Naive thymus-derived CD4-positive, alpha-beta T cell (primary cell): ENCODE measurements at places on chromosomes 7 and 10. TPM values are rescaled to one million over a fixed set of nuclear protein-coding genes. Genes with fewer than 3 reads are reported as not detected.

Gene WEE2
- not detected for polyA plus RNA-seq

Gene TMEM26
- not detected for polyA plus RNA-seq

DNA sequence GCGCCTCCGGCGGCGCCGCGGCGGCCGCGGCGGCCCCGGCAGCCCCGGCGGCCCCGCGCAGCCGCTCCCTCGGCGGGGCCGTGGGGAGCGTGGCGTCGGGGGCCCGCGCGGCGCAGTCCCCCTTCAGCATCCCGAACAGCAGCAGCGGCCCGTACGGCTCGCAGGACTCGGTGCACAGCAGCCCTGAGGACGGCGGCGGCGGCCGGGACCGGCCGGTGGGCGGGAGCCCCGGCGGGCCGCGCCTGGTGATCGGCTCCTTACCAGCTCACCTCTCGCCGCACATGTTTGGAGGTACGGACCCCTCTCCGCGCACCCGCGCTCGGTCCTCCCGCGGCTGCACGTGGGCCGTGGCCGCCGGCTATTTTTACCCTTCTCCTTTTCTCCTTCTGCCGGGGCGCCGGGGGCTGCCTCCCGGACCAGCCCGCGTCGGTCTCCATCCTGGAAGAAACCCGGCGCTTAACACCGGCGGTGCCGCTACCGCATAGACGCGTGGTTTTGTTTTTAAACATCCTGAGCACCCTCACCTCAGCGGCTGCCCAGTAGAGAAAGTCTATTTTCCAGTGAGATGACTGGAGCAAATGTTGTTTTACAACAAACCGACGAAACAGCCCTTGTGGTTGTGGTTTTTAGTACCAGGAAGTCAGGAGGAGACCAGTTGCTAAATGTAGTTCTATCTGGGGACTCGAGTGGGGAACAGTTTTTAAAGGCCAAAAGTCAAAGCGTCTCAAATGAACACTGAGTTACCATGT is 1.3 kb downstream of the ZNRF2 start:
- no peaks in the 10 kb centered on the region for H3K36me3 ChIP-seq
- peak overlapping the region; percentile 58 for H3K4me3 ChIP-seq
- H3K27ac ChIP-seq: peak overlapping the region; percentile 83
- peaks cover 12% of the 10 kb centered on the region for H3K4me1 ChIP-seq
- DNase-seq: peak; percentile 57
- no peaks in the 10 kb centered on the region for H3K27me3 ChIP-seq

DNA sequence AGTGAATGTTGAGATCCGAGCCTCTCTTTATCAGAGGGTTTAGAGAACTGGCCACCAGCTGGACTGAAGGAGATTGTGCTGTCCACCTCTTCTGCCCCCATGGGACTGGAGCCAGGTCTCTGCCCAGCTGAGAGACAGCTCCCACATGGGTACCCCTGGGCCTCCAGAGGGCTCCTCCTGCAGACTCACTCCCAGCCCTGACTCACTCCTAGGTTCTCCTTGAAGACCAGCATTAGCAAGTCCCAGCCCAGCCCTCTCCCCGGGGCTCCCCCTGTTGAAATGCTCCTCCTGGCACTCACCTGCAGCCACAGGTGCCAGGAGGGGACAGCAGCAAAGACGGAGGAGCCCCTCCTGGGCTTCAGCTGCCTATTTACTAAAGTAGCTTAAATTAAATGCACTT is 126.9 kb downstream of the CXCL12 start:
- H3K4me1 ChIP-seq: no peaks in the 10 kb centered on the region
- no peak for DNase-seq
- H3K27ac ChIP-seq: no peak overlapping the region
- no peak overlapping the region for H3K4me3 ChIP-seq

GRCh38 chr10:15821046-15821683 is 39.1 kb downstream of the MINDY3 start:
- H3K4me3 ChIP-seq: no peak overlapping the region
- no peak overlapping the region for H3K27ac ChIP-seq
- H3K4me1 ChIP-seq: no peaks in the 10 kb centered on the region
- H3K27me3 ChIP-seq: no peaks in the 10 kb centered on the region
